ENCODE measurements at places on chromosomes 16 and 17. TPM values are rescaled to one million over a fixed set of nuclear protein-coding genes. Genes with fewer than 3 reads are reported as not detected.

MRM3 gene
- total RNA-seq = 21.1 TPM

HOXB3 gene
- 15.7 TPM for total RNA-seq

KRT9 gene
- total RNA-seq = not detected

DNASE1L2 gene
- 0.77 TPM for total RNA-seq

HOXB1 gene
- total RNA-seq = not detected

CCDC78 gene
- total RNA-seq = 1.8 TPM

MYH4 gene
- total RNA-seq = not detected

LMF1 gene
- 10.0 TPM for total RNA-seq

SLC5A11 gene
- under 0.01 TPM for total RNA-seq

SLC5A2 gene
- total RNA-seq = not detected

PNMT gene
- not detected for total RNA-seq

HYDIN gene
- total RNA-seq = 1.3 TPM

PLA2G10 gene
- not detected for total RNA-seq

ADAMTS18 gene
- total RNA-seq = not detected

NLRC3 gene
- 0.17 TPM for total RNA-seq

SLC12A3 gene
- total RNA-seq = not detected

B9D1 gene
- 38.5 TPM for total RNA-seq

PVALEF gene
- not detected for total RNA-seq

FSCN2 gene
- 1.5 TPM for total RNA-seq

KCNH4 gene
- not detected for total RNA-seq

TEKT3 gene
- total RNA-seq = 0.33 TPM

SLC4A1 gene
- total RNA-seq = not detected

TEKT5 gene
- total RNA-seq = 0.26 TPM

CMTM1 gene
- 1.5 TPM for total RNA-seq

SLC52A1 gene
- 0.66 TPM for total RNA-seq

CYBC1 gene
- 64.1 TPM for total RNA-seq

Data from fibroblast of lung (primary cell).